ENCODE measurements at places on chromosomes 1 and 21. TPM values are rescaled to one million over a fixed set of nuclear protein-coding genes. Genes with fewer than 3 reads are reported as not detected.

ITGB2 gene
- total RNA-seq = 14.2 TPM

TENT5C gene
- 30.8 TPM for total RNA-seq

LCE1A gene
- total RNA-seq = not detected

DNA sequence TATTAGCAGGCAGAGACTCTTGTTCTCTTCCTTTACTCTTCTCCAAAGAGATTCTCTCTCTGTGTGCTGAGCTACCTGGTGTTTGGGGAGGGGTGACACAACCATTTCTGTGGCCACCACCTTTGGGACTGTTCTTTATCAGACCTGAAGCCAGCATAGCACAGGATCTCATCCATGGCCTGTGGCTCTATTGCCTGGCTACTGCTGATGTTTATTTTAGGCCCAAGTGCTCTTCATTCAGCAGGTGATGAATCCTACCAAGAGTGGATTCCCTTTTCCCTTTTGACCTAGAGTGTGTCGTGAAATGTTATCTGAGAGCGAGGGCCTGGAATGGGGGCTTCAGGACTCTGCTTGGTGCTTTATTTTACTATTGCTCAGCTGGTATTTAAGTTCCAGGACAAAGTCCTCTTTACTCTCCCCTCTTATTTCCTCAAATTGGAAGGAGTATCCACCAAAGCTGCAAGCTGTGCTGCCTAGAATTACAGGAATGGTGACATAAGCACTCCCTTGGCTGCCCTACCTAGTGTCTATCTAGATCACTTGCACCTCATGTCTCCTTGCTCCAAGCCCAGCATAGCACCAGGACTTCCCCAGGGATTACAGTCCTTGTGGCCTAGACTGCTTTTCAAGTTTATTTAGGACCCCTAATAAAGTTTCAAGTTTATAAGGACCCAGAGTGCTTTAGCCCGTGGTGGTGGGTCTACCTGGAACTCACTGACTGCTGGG is 94.7 kb upstream of the GPR52 start:
- DNase-seq = no peak

LCE2B gene
- not detected for total RNA-seq

Measured in transverse colon (tissue), 4 donors.